ENCODE measurements at places on chromosomes 4 and X.

GRCh38 chr4:94228493-94229216 is 21.0 kb downstream of the SMARCAD1 start:
- no peak for DNase-seq

GRCh38 chrX:76253432-76253831 is 80.6 kb downstream of the PBDC1 start:
- DNase-seq, result no peak

- DNase-seq, result no peak
These were observed 11.7 kb downstream of the CFAP97 start for GRCh38 chr4:185192059-185192458.

- DNase-seq, result no peak
These were observed 16.8 kb upstream of the CXCL5 start for GRCh38 chr4:74015126-74015780.

GRCh38 chrX:33183361-33183760 is 28.0 kb downstream of the DMD start:
- DNase-seq, result no peak

- no peak for DNase-seq
These were observed 33.7 kb downstream of the ATP2B3 start for GRCh38 chrX:153551135-153551534.

DNA sequence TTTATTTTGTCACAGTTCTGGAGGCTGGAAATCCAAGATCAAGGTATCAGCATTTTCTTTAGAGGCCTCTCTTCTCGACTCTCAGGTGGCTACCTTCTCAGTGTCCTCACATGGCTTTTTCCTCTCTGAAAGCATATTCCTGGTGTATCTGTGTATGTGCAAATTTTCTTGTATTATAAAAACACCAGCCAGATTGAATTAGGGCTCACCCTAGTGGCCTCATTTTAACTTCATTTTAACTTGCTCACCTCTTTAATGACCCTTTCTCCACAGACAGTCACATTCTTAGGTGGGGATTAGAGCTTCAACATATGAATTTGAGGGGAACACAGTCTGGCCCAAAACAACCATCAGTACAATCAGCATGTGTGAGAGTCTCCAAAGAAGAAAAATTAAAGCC is 542.4 kb upstream of the FAM241A start:
- no peak for DNase-seq

All from occipital lobe (tissue), 3 donors.